ENCODE measurements at places on chromosomes 4 and X.

- DNase-seq: no peak
Observed at GRCh38 chr4:15354371-15355297, 73.2 kb upstream of the C1QTNF7 start.

- DNase-seq: no peak
Observed at GRCh38 chr4:14399848-14400247, 602.4 kb upstream of the CPEB2 start.

- DNase-seq: peak; percentile 26
Observed at GRCh38 chr4:86934147-86934770, 552 bp upstream of the AFF1 start.

DNA sequence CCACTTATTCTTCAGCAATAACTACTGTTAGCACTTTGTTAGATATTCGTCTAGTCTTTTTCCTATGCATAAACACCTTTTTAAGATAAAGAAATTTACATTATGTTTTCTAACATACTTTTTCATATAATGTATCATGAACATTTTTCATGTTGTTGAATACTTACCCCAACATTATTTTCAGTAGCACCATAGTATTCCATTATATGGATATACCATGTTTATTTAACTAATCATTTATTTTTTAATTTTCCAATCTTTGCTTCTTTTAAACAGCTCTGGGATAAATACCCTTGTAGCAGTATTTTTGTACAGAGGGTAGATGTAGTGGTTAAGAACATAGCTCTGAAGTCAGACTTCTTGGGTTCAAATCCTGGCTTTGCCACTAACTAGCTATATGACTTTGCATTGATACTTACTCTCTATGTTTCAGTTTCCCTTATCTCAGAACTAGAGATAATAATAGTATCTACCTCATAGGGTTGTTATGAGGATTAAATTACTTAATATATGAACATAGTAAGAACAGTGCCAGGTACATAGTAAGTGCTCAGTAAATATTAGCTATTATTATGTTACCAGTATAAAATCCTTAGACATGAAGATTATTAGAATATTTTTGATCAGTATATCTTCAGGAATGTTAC lies 11.3 kb downstream of the EXOC1 start:
- no peak for DNase-seq

GRCh38 chr4:113674733-113675132 lies 86.8 kb downstream of the CAMK2D start:
- no peak for DNase-seq

- DNase-seq: no peak
Observed at GRCh38 chrX:16250296-16250695, 83.0 kb downstream of the MAGEB17 start.

Data from GM12865 (cell line).